ENCODE measurements at places on chromosomes 5 and 9. TPM values are rescaled to one million over a fixed set of nuclear protein-coding genes. Genes with fewer than 3 reads are reported as not detected.

The SLC4A9 gene
- total RNA-seq = 0.44 TPM

The SPINK7 gene
- not detected for total RNA-seq

The ARL10 gene
- 6.0 TPM for total RNA-seq

The KIAA0825 gene
- 2.2 TPM for total RNA-seq

The NR4A3 gene
- 6.2 TPM for total RNA-seq

The WHRN gene
- 0.80 TPM for total RNA-seq

The ADAMTS13 gene
- total RNA-seq = 3.1 TPM

The CREBRF gene
- 24.1 TPM for total RNA-seq

The PRSS3 gene
- total RNA-seq = not detected

The EGR1 gene
- 7.8 TPM for total RNA-seq

The BRD9 gene
- total RNA-seq = 23.6 TPM

DNA sequence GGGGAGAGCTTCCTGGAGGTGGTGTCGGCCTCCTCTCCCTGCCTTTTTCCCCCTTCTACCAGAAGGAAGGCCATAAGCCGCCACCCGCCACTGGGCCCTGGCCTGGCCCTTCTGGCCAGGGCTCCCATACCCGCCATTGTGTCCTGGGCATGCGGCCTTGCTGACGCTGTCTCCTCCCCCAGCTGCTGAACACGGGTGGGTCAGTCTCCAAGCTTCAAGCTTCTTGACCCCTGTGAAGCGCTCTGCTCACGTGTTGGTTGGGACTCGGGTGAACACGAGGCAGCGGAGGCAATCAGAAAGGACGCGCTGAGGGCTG lies 24.2 kb upstream of the UBAC1 start:
- DNase-seq = no peak
- peaks cover 28% of the 10 kb centered on the region for H3K27me3 ChIP-seq
- no peak overlapping the region for H3K4me3 ChIP-seq
- H3K36me3 ChIP-seq = no peaks in the 10 kb centered on the region

- H3K27me3 ChIP-seq = peaks cover 2% of the 10 kb centered on the region
- H3K27ac ChIP-seq = no peak overlapping the region
- no peak overlapping the region for H3K4me3 ChIP-seq
- DNase-seq = no peak
- H3K36me3 ChIP-seq = no peaks in the 10 kb centered on the region
- H3K4me1 ChIP-seq = peaks cover 26% of the 10 kb centered on the region
These were observed 66.6 kb upstream of the HRH2 start for GRCh38 chr5:175591293-175591692.

GRCh38 chr5:85709728-85710127 lies 908.0 kb upstream of the COX7C start:
- H3K4me3 ChIP-seq = no peak overlapping the region
- H3K4me1 ChIP-seq = no peaks in the 10 kb centered on the region
- no peaks in the 10 kb centered on the region for H3K36me3 ChIP-seq

- peak overlapping the region; percentile 74 for H3K27ac ChIP-seq
- no peak for DNase-seq
These were observed 44.1 kb downstream of the ANGPTL2 start for GRCh38 chr9:127078336-127078735.

DNA sequence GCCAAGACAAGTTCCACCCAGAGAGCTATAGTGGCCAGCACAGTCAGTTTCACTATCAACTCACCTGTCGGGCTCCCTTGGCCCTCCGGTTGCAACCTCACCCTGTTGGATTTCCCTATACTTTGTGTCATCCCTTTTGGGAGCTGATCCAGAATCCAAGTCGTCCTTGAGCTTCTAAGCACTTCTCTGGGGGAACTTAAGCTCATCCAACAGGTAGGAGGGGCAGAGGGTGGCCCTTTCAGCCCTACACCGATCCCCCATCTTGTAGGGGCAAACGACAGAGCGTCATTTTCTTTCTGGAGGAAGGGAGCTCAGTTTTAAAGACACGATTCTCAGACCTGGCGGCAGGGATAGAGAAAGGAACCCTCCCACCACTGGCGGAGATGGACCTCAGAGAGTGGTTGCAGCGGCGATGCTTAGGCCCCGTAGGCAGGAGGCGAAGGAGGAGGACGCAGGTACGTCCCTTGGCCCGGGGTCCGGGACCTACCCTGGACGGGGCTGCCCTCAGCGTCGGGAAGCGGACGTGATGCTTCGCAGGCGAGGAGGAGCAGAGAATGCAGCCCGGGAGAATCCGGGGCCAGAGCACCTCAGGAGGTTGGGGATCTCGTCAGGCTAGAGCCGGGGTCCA lies 519 bp downstream of the ZER1 start:
- H3K27me3 ChIP-seq = no peaks in the 10 kb centered on the region
- H3K36me3 ChIP-seq = no peaks in the 10 kb centered on the region
- H3K4me3 ChIP-seq = peak overlapping the region; percentile 87

DNA sequence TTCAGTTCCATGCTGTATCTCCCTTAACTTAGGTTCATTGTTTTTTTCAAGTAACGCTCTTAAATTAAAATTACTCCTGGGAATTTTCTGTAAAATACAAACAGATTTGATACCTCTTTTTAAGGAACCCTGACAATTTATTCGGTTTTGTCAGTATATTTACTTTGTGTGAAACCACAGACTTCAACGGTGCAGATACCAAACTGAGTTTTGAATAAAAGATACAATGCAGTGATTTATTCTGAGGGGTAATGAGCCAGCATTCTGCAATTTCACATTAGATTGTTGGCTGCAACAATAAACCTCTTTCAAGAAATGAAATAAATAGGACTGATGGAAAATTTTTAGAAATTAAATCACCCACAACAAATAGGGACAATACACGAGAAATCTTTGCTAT lies 308.6 kb upstream of the EDIL3 start:
- no peaks in the 10 kb centered on the region for H3K27me3 ChIP-seq
- no peaks in the 10 kb centered on the region for H3K36me3 ChIP-seq
- no peak overlapping the region for H3K4me3 ChIP-seq
- no peak overlapping the region for H3K27ac ChIP-seq

DNA sequence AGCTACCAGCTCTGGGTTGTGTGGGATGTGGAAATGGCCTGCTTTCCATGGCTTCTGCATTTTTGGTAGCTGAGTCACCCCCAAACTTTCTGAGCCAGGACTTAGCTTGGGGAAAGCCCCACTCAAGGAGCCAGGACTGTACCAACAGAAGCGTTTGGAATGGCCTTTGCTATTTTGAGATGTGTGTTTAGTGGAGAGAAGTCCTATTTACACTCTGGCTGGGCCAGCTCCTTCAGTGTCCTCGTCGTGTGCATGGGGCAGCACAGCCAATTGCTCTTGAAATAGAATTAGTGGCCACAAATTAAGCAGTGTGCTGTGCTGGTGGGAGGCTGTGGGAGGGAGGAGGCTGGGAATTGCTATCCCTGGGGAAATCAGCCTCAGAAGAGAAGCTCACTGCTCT lies 51.6 kb downstream of the ENTREP1 start:
- H3K27me3 ChIP-seq = no peaks in the 10 kb centered on the region
- no peak overlapping the region for H3K4me3 ChIP-seq
- peak overlapping the region; percentile 74 for H3K27ac ChIP-seq

DNA sequence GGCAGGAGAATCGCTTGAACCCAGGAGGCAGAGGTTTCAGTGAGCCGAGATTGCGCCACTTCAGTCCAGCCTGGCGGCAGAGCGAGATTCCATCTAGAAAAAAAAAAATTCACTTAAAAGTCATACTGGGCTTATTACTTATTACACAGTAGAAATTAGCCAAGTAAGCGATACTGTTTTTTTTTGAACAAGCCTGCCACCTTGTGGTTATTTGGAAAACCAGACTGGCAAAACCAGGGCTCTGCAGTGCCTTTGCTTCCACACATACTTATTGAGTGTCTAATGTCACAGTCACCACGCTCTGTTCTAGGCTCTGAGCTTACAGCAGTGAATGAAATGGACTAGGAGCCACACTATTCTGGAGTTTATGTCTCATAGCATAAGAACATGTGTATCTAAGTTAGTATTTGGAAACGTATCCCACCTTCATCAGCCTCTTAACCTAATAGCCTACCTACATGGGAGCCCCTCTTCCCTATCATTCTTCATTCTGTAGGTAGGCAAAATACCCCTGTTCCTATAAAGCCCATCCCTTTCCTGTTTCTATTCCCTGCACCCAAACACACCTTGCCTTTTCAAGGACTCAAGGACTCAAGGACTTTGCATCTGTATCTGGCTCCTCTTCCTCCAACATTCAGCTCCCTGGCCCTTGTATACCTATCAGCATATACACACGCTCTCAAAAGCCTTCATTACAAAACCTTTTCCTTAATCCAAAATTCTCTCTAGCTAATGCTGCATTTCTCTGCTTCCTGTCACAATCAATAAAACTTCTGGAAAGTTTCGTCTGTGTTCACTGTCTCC lies 13.9 kb upstream of the BASP1 start:
- no peak for DNase-seq
- H3K27me3 ChIP-seq = peaks cover 79% of the 10 kb centered on the region
- H3K4me3 ChIP-seq = no peak overlapping the region
- H3K4me1 ChIP-seq = no peaks in the 10 kb centered on the region
- no peaks in the 10 kb centered on the region for H3K36me3 ChIP-seq

DNA sequence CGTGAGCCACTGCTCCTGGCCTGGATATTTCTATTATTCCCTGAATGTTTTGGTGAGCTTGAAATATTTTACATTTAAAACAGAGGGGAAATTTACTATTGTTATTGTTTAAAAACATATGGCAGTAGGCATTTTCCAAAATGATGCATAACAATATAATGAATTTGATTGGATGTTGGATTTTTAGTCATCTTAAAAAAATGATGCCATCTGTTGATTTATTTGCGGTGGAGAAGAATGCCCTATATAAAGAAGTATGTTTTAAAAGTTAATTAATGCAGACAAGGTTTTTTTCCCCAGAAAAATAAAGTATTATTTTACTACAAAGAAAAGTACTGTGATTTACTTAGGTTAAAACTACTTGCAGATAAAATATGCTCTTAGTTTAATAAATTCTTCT lies 33.4 kb upstream of the ARRDC3 start:
- H3K36me3 ChIP-seq = no peaks in the 10 kb centered on the region
- H3K27ac ChIP-seq = no peak overlapping the region
- no peak overlapping the region for H3K4me3 ChIP-seq
- no peak for DNase-seq
- H3K4me1 ChIP-seq = no peaks in the 10 kb centered on the region
- no peaks in the 10 kb centered on the region for H3K27me3 ChIP-seq

GRCh38 chr5:77499441-77499840 lies 7.3 kb upstream of the WDR41 start:
- H3K36me3 ChIP-seq = no peaks in the 10 kb centered on the region
- H3K4me1 ChIP-seq = no peaks in the 10 kb centered on the region
- no peak overlapping the region for H3K27ac ChIP-seq
- H3K4me3 ChIP-seq = no peak overlapping the region

DNA sequence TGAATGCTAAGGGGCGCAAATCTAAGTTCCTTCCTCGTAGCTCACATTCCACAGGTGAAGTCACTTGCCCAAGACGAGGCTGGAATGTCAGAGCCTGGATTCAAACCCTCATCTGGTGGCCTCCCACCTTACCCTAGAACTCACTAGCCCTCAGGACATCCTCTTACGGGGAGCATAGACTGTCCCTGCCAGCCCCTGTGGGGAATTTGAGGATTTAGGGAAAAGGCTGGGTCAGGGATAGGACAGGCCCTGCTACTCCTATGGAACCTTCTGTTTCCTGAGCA lies 45.0 kb downstream of the IRF1 start:
- no peaks in the 10 kb centered on the region for H3K27me3 ChIP-seq
- peak overlapping the region; percentile 74 for H3K27ac ChIP-seq
- H3K36me3 ChIP-seq = peaks cover 13% of the 10 kb centered on the region
- peaks cover 83% of the 10 kb centered on the region for H3K4me1 ChIP-seq
- DNase-seq = no peak

DNA sequence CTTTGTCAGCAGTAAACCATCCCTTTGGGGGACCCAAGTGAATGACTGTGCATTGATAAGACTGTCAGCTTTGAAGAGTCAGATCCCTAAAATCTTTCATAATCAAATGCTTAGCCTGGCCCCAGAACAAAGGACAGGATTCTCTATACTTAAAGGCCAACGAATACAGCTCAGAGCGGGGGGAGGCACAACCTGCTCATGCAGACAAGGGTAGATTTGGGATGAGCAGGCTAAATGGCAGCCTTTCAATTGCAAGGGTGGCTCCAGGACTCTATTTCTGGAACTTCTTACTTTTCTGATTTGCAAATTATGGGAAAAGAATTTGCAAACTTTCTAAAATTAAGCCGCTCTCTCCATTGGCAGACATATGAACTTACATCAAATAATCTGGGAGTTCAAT lies 66.4 kb downstream of the ELL2 start:
- H3K27me3 ChIP-seq = no peaks in the 10 kb centered on the region
- H3K27ac ChIP-seq = peak overlapping the region; percentile 24
- no peak for DNase-seq
- H3K4me1 ChIP-seq = peaks cover 48% of the 10 kb centered on the region

- H3K27me3 ChIP-seq = no peaks in the 10 kb centered on the region
- no peak overlapping the region for H3K4me3 ChIP-seq
- H3K4me1 ChIP-seq = peaks cover 38% of the 10 kb centered on the region
- no peak overlapping the region for H3K27ac ChIP-seq
- no peak for DNase-seq
These were observed 66.0 kb downstream of the FBN2 start for GRCh38 chr5:128472036-128472435.

DNA sequence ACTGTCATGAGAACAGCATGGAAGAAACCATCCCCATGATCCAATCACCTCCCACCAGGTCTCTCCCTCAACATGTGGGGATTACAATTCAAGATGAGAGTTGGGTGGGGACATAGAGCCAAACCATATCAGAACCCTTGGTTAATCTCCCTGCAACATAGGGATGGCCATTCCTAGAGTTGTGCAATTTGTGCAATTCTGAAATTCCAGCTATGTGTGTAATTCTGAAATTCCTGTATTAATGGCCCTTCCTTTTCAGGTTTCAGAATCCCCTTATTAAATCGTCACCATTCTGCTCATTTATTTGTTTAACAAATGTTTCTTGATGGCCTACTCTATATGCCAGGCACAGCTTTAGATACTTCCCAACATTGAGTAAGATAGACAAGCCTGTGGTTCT lies 282.6 kb downstream of the SMARCA2 start:
- DNase-seq = no peak
- no peaks in the 10 kb centered on the region for H3K4me1 ChIP-seq
- no peak overlapping the region for H3K27ac ChIP-seq
- H3K27me3 ChIP-seq = no peaks in the 10 kb centered on the region
- no peak overlapping the region for H3K4me3 ChIP-seq

DNA sequence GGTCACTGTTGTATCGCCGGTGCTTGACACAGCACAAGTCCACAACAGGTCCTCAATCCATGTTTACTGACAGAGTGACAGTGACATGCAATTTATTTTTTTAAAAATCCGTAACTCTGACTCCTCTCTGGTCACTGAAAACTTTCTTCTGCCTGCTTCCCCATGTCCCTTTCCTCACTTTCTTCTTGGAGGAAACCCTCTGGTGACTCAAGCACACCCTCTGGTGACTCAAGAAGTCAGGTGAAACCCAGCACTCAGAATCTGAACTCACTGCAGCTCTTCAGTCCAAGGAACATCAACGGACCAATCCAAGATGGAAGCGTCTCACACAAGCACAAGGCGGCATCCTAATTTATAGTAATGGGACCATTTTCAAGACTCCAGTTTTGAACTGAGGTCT lies 245.9 kb downstream of the FSTL4 start:
- H3K4me3 ChIP-seq = no peak overlapping the region
- DNase-seq = no peak
- H3K27ac ChIP-seq = no peak overlapping the region
- H3K36me3 ChIP-seq = no peaks in the 10 kb centered on the region

GRCh38 chr9:101342595-101342994 lies 42.2 kb downstream of the BAAT start:
- no peaks in the 10 kb centered on the region for H3K4me1 ChIP-seq
- no peak overlapping the region for H3K4me3 ChIP-seq
- DNase-seq = no peak
- H3K27me3 ChIP-seq = peaks cover 33% of the 10 kb centered on the region
- H3K27ac ChIP-seq = no peak overlapping the region
